ENCODE measurements at places on chromosomes 5 and 9.
A peak's percentile ranks its signal among the peaks of the same experiment; 100 is the strongest.

GRCh38 chr9:28518439-28518838 is 945.2 kb upstream of the C9orf72 start:
- DNase-seq: no peak

DNA sequence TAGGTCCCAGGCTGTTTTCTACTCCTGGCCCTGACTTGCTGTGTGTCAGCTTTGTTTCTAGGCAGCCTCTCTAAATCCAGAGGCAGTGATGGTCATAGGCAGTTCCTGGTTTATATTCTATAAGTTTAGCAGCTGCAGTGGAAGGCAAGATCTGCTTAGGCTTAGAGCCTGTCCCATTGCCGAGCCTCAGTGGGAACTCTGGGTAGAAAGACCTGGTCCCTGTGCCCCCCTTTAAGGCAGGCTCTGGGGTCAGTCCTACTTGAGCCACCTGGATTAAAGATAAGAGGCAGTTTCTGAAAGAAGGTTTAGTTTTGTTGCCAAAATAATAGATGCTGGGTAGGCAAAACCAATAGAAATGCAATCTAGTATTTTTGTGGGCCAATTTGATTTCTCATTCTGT is 13.6 kb downstream of the MCCC2 start:
- DNase-seq: no peak

DNA sequence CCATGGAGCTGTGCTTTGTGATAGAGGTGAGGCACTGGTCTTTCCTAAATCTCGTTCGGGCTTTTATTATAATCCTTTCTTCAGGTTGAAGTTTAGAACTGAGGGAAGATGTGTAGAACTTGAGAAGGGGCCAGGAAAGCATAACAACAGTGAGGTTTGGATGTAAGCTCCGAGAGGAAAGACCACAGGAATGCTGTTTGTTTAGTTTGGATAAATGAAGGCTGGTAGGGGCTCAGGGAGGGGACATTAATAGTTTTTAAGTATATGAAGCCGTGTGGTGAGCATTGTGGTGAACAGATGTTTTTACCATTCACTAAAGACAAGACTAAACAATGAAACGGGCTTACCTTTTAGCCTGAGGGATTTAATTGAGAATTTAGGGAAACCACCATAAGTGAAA is 130.8 kb downstream of the ARHGAP26 start:
- DNase-seq: no peak

DNA sequence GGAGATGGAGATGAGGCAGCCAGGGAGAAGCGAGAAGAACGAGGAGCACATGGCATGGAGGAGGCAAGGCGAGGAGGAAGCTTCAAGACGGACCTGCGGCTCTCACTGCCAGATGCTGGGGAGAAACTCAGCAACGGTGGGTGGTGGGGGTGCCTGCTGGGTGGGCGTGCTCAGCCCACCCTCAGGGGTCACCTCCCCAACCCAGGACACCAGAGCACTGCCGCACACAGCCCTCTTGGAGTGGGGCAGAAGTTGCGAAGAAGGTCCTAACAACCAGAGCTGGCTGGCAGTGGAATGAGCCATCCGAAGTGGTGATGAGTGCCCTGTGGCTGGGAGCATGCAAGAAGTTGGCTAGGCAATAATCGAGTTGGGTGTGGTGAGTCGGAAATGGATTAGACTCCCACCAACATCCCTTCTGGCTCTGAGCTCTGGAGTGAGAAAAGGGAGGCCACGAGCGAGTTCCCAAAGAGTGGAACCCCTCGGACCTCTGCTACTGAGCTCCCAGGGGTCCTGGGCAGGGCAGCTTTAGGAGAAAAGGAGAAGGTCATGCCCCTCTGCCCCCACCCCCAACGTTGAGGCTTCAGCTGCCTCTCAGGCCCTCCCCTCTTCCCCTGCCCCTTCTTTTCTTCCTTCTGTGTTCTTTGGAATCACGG is 212.7 kb upstream of the MVB12B start:
- DNase-seq: peak; percentile 1

Measured in tibial nerve (tissue), 4 donors.